Stimulated activated CD8-positive, alpha-beta memory T cell treated with anti-CD3 and anti-CD28 coated beads, Interleukin-15, amount 100 ng/mL, for 24 hours (primary cell): ENCODE measurements at places on chromosomes 4 and X.

DNA sequence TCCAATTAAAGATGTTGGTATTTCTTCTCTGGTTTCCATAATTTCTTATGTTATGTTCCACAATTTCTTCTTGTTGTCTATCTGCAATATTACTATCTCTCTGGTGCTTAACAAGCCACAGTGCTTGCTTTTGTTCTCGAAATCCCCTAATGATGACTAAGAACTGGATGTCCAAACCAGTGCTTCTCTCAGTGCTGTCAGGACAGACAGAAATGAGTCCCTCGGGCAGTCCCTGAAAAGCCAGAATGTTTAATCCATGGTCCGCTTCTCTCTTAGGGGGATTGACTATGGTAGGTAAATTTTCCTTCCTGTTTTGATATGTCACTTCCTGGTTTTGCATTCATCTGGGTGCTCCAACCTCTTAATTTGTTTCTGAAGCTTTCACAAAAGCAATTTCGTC lies 321.6 kb upstream of the PCDH10 start:
- DNase-seq, result no peak

DNA sequence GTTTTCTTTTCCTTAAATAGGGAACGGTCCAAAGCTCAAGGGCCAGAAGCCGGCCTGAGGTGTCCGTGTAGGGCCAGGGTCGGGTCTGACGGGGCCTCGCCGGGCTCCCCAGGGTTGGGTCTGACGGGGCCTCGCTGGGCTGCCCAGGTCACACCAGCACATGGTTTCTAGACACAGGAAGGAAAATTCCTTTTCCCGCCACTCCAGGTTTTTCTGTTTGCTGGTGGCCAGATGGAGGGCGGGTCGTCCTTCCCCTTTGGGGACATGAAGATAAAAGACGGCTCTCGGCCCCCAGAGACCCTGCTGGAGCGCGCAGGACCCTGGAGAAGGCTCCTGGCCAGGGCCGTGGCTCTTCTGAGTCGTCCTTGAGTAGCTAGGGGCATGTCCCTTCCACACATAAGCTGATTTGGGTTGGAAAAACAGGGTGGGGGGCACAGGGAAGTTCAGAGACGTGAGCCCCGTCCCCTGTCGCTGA lies 35.1 kb downstream of the PIGG start:
- no peak for DNase-seq

DNA sequence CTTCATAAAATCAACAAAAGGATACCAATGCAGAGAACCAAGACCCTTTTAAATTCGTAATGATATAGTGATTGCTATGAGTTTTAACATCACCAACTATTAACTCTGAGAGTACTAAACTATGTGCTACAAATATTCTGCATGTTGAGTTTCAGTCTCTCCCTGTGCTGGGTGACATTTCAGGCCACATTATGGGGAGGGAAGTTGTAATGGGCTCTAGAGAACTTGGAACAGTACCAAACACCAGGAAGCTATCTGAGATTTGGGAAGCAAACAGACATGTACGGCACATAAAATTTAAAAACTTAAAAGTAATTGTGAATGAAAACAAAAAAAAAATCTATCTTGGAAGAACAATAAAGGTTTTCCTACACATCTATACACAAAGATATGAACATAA lies 59.6 kb upstream of the PRSS48 start:
- no peak for DNase-seq

DNA sequence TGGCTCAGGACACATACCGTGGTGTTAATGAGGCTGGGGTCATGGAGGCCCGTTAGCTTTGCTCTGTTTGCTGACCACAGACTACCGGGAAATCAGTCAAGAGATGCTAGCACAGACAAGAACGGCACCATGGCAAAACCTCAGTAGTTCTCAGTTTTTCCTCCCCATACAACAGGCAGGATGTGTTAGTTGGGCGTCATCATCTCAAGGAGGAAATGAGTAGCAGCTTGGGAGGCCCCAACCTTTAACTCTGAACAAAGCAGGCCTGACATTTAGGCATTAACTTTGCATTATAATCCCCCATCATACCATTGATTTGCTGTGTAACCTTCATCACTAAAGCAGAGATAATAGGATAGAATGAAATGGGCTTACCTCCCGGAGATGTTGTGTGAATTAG lies 714.2 kb downstream of the RPA4 start:
- DNase-seq, result no peak

DNA sequence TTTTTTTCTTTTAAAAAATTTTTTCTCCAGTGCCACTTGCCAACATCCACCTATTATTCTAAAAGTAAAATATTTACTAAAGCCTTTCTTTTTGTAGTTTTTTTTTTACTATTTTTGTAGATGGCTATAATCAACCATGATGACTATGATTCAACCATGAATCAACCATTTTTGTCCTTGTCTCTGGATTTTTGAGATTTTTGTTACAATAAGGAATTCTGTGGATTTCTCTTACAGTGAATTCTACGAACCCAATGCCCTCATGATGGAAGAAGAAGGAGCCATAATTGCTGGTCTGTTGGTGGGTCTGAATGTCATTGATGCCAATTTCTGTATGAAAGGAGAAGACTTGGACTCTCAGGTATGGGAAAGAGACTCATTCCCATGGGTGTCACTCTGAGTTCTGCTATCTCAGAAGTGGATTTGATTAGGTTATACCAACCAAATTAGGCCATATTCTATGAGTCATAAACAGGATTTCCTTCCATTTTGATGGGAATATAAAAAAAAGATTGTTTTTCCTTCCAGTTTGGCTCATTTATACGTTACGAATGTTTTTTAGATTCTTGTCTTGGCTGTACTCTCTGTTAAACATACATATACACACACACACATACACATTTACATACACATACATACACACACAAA lies 46.7 kb downstream of the RUFY3 start:
- no peak for DNase-seq

DNA sequence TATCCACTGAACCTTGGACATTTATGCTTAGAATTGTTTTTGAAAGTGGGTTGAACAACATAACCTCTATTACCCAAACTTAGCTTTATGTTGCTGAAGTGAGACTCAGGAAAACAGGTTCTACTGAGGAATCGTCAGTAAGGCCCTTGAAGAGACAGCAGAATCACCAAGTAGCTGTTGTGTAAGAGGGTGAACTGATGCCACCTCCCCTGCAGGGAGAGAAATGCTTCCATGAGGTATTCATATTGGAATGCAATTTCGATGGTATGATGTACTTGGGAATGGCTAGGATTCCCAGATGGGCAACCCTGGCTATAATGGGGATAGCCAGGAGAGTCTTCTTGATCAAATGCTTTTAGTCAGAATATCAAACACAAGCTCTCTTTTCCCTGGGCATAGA lies 4.1 kb upstream of the SCRG1 start:
- DNase-seq, result no peak

DNA sequence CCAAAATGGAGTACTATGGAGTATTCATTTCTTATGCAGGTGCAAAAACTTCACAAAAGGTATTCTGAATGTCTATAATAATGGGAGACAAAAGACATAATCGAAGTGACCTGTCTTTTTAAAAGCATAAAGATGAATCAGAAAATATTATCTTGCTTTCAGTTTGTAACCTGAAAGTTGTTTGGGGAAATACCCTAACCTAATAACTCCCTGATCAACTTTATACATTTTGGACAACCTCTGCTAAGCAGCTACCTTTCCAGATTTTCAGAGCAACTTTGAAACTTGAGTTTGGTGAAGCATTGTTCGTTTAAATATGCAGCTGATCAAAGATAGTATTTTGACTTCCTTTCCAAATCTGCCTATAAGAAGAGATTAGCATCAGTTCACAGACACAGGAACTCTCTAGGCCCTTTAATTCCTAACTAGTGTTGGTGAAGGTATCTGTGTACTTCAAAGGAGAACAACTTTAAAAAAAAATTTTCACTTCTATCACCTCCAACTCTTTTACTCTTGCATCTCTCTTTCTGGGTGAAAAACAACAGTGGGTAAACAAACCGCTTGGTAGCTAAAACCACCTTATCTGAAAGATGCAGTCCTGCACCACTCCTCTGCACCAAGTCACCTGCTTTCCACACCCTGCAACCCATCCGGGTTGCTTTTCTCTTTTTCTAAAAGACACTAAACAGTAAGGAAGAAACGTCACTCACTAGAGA lies 26.5 kb downstream of the CD40LG start:
- DNase-seq, result no peak
